COR-L47 (cell line): ENCODE measurements at places on chromosomes 7 and 10.

GRCh38 chr7:108623220-108623619 lies 53.5 kb downstream of the DNAJB9 start:
- DNase-seq: no peak

GRCh38 chr10:124057601-124058000 lies 35.8 kb downstream of the CHST15 start:
- no peak for DNase-seq

DNA sequence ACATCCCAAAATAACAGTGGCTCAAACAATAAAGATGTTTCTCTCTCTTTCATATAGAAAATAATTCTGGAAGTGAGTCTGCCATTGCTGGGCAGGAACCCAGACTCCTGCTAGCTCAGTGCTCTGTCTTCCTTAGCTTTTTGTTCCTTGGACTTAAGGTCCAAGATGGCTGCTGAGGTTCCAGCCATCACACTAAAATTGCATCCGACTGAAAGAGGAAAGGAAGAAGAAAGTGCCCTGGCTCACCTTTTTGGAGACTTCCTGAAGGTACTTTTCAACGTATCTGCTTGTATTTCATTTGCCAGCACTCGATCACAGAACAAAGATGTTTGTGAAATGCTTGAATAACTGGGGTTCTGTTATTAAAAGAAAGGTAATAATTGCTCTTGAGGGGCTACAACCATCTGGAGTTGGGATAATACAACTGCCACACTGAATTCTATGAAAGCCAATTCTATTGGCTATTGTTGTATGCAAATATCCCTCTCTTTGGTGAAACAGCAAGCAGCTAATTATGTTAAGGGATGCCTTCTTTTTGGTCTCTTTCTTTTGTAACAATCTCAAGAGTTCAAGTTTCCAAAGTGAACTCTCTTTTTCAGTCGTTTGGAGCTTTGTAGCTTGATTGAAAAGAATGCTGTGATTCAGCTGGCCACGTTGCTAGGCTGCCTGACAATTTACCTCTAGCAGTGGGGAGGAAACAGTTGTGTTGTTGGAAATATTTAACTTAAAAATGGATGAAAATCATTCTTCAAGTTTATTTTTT lies 83.9 kb downstream of the BAMBI start:
- DNase-seq: no peak

DNA sequence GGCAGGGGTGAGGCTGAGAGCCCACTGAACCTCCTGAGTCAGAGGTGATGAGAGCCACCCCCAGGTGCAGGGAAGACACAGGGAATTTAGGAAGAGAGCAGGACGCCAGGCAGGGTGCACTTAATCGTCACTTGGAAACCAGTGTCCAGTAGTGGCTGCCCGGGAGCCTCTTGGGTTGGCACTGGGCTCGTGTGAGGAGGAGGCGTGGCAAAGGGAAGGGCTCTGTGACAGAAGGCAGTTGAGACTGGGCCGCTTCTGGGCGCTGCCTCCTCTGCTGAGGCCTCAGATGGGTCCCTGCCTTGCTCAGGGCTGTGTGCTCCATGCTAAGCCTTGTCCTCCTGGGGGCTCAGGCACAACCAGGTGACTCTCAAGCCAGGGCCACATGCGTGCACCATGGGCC lies 13.3 kb downstream of the RET start:
- DNase-seq: no peak

- no peak for DNase-seq
Observed at GRCh38 chr7:30973292-30973691, 9.5 kb downstream of the GHRHR start.

GRCh38 chr7:22872096-22872807 lies 49.6 kb upstream of the TOMM7 start:
- no peak for DNase-seq

- no peak for DNase-seq
Observed at GRCh38 chr7:18821554-18821953, 295.9 kb downstream of the TWIST1 start.

- peak; percentile 87 for DNase-seq
Observed at GRCh38 chr7:134669845-134670373, 23.3 kb downstream of the BPGM start.

DNA sequence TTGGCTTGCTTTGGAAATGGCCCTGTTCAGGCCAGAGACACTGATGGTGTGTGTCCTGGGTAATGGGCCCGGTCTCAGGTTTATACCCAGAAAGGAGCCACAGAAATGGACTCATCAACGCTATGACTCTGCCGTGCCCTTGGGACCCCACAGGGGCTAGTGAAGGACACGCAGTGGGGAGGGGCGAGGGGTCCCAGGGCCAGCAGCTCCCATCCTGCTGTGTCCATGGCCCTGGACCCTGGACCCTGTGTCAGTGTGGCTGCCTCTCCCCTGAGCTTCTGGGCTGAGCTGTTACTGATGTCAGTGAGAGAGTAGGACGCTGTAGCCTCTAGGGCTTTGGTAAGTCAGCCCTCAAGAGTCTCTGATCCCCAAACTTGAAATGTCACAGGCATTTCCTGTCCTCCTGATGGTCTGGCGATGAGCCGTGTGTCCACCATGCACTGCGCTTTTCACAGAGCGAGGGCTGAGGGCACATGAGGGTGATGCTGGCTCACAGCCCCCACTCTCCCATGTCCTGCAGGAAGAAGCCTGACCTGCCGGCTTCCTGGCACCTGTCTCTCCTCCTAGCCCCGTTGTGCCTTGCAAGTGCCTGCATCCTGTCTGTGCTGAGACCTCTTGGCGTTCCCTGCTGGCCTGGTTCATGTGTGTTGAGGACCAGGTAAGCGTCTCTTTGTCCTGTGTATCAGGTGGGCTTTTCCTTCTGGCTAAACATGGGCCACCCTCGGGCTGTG lies 4.4 kb downstream of the ZNF316 start:
- no peak for DNase-seq

- no peak for DNase-seq
Observed at GRCh38 chr10:131872011-131872826, 28.6 kb upstream of the PPP2R2D start.

DNA sequence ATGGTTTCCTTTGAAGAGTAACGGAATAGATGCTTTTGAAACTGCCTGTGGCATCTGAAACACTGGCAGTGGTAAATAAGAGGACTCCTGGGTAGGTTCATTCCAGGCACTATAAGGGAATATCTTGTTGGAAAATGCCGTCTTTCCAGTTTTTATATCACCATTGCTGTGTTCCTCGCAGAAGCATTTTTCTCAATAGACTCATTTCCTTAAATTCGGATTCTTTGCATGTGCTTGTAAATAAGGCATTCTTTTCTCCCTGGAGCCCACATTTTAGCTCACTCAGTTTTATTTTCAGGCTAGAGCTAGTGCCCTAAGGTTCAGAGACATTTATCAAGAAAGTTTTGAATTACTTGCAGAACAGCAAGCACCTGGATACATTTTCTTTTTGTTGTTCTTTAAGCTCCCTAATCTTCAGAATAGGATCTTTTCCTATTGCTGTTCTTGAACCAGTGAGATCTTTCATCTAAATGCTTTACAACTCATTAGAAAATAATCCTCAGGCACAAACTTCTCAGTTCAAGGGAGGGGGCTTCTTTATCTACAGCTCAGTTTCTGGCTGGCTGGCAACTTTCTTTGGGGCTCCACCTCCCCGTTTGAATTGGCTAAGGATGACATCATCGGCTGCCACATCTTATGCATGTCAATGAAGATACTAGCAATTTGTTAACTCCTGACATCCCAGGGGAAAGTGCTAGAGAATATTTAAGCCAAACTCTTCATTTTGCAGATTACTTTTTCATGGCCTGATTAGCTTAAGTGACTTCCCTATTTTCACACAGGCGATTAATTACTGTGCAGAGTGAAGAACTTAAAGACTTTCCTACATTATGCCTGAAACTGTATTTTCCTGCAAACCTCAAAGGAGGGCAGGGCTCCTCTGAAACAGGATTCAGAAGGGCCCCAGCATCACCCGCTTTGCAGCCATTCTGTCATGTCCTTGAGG lies 133.7 kb upstream of the RSU1 start:
- DNase-seq: no peak

DNA sequence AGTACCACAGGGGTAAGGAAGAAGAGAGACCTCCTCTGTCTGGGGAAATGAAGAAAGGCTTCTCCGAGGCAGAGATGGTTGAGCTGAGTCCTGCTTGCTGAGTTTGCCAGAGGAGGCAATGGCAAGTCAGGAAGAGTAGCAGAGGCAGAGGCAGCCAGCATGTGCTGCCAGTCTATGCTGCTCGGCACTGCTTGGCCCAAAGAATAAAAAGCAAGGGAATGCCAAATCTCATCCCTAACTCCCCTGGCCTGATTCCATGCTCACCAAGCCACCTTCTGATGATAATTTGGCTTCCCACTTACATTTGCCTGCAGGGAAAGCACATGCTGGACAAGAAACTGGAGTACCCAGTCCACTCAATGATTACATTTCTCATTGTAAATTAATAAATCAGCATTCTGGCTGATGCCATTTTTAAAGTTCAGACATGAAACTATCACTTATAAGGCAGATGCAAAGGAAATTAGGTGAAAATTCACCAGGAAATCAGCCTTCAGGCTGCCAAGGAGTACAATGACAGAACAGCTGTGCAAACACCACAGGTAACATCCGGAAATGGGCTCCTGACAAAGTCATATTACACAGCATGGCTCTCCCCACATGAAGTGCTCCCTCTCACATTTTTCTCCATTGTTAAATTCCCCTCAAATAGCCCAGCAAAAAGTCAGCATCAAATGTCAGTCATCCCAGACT lies 245.9 kb downstream of the MTERF1 start:
- peak; percentile 96 for DNase-seq

GRCh38 chr7:131182446-131183058 lies 145.1 kb upstream of the MKLN1 start:
- no peak for DNase-seq

DNA sequence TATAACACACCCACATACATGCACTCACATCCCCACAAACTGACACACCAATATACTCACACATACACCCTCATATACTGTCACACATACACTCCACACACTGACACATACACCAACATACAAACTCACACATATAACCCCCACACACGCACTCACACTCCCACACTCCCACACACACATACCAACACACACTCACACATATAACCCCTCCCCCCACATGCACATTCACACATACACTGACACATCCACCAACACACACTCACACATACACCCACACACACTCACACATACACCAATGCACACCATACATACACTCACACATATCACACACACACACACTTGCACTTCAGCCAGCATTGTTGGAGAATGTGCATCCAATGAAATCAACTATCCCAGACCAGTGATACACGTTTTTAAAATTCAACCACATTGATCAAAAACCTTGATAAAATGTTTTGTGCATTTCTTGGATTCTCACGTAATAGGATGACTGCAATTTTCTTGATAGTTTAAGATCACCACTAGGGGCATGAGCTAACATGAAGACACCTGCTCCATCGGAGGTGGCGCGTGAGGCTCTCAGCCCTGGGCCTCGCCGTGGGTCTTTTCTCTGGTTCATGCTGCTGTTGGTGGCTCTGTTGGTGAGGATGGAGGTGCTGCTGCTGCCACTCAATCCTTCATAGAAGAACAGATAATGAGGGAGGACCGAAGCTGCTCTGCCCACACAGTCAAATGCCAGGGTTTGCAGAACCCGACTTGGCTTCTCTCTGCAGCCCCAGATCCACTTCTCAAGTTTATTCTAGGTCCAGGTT lies 32.1 kb upstream of the CHST15 start:
- DNase-seq: no peak

- no peak for DNase-seq
Observed at GRCh38 chr10:43046288-43046991, 30.4 kb upstream of the RET start.

GRCh38 chr10:94327649-94328048 lies 35.1 kb downstream of the NOC3L start:
- DNase-seq: no peak

DNA sequence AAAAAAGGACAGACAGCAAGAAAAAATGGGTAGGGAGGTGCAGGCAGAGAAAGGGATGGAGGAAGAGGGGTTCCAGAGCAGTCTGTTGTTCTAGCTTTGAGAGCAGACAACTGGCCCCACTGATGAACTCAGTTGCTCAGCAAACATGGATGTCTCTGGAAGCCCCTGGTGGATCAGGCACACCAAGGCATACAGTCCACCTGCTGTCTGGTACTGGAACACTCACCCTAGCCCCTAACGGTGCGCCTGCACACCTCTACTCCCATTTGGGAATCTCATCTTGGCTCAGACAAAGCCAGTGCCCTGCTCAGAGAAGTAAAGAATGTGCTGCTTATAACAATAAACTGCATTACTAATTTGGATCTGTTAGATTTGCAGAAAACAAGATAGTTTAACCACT lies 7.7 kb downstream of the MACROH2A2 start:
- DNase-seq: no peak

DNA sequence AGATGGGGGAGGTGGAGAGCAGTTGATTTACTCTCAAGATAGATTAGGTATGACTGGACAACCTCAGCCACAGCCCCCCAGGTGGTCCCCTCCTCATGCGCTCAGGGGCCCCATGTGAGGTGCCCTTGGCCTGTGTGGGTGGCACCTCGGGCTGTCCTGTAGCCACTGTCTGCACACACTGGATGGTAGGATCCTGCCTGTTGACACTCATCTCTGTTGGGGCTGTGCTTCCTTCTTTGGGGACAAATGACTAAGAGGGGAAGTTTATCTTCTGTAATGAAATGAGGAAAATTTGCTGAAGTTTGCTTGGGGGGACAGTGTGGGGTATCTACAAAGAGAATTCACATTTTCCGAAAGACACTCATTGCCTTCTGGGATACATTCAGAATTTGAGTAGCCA lies 53.6 kb upstream of the ANTXRL start:
- DNase-seq: no peak

GRCh38 chr10:24983130-24983529 lies 30.7 kb upstream of the PRTFDC1 start:
- no peak for DNase-seq

GRCh38 chr7:117665368-117665767 lies 185.5 kb downstream of the CFTR start:
- DNase-seq: no peak

DNA sequence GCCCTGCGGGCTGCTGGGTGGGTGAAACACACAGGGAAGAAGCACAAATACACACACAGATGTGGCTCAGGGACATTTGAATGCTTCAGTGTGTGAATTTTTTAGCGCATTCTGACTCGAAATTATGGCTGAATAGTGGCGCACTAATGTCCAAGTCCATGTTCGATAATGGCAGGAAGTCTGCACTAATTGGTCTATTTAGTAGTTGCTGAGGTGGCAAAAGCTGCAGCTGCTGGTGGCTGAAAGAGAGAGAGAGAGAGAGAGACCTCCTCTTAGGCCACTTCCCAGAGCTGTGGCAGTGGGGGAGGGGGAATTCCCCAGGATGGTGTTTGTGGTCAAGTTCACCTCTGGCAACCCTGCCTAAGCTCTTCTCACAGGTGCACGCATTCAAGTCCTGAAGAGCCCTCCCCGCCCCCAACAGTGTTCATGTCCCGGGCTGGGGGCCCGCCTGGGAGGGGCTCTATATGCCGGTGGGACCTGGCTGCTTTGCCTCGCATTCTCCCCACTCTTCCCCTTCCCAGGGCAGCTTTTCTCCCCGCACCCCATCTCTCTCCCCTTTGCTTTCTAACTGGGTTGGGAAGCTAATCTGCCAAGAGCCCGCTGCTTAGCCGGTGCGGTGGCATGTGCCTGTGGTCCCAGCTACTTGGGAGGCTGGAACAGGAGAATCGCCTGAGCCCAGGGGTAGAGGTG lies 6.0 kb upstream of the MNX1 start:
- no peak for DNase-seq
